ENCODE measurements at places on chromosomes 7 and 10.
A peak's percentile ranks its signal among the peaks of the same experiment; 100 is the strongest.

GRCh38 chr7:71517940-71518699 lies 386.2 kb downstream of the GALNT17 start:
- no peak for DNase-seq

- DNase-seq = no peak
Observed at GRCh38 chr7:122622682-122623081, 76.2 kb downstream of the RNF133 start.

GRCh38 chr7:111409714-111410422 lies 152.4 kb downstream of the IMMP2L start:
- DNase-seq = no peak

GRCh38 chr7:148347981-148348380 lies 242.6 kb upstream of the C7orf33 start:
- no peak for DNase-seq

GRCh38 chr10:120613180-120613579 lies 156.2 kb downstream of the PLPP4 start:
- no peak for DNase-seq

- no peak for DNase-seq
Observed at GRCh38 chr7:151008143-151008510, 16.2 kb downstream of the ATG9B start.

- DNase-seq = no peak
Observed at GRCh38 chr10:88227342-88228018, 355.6 kb downstream of the RNLS start.

GRCh38 chr7:10780400-10780747 lies 193.3 kb upstream of the PHF14 start:
- DNase-seq = no peak

- DNase-seq = no peak
Observed at GRCh38 chr10:29102233-29102632, 186.6 kb upstream of the LYZL1 start.

GRCh38 chr10:98135222-98135899 lies 904 bp downstream of the R3HCC1L start:
- DNase-seq = no peak

DNA sequence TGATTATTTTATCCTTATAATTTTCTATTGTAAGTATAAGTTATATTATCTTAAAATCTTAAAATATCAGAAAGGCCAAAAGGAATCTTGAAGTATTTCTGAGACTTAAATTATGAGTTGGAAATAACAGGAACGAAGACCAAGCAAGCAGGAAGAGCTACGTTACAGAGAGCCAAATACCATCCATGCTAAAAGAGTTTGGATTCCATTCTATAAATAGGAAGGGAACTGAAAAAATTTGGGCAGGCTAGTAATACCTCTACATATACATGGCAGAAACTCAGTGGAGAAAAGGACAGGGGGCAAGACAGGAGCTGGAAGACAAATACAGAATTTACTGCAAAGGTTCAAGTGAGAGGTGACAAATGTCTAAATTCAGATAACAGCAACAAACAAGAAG lies 16.7 kb downstream of the ITGB1 start:
- DNase-seq = no peak

GRCh38 chr10:14530465-14530864 lies 199.7 kb upstream of the FRMD4A start:
- no peak for DNase-seq

- no peak for DNase-seq
Observed at GRCh38 chr7:110224643-110225042, 866.3 kb upstream of the LRRN3 start.

GRCh38 chr7:1698951-1699350 lies 28.9 kb downstream of the ELFN1 start:
- no peak for DNase-seq

DNA sequence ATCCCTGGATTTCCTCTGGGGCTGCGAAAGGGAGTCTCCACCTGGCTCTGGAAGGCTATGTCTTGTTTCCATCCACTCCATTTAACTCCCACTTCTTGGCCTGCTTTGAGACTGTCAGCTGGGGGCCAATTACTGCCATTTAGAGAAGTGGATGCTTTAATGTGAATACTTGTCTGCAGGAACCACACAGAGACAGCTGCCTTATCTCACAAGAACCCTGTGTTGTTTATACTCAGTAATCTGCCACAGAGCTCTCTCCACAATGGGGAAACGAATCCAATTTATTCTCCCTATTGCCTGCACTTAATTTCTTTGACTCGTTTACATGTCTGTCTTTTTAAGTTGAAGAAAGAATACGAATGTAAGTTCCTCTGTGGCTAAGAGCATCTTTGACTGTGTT lies 787.0 kb upstream of the C7orf33 start:
- no peak for DNase-seq

- no peak for DNase-seq
Observed at GRCh38 chr7:43192806-43193460, 80.5 kb downstream of the HECW1 start.

- no peak for DNase-seq
Observed at GRCh38 chr7:138538518-138538917, 78.5 kb downstream of the TRIM24 start.

GRCh38 chr10:50561816-50562215 lies 61.9 kb downstream of the SGMS1 start:
- no peak for DNase-seq

GRCh38 chr7:5552123-5552522 lies 128.5 kb upstream of the TNRC18 start:
- no peak for DNase-seq

GRCh38 chr7:100130608-100131453 lies 4.1 kb downstream of the MBLAC1 start:
- peak; percentile 20 for DNase-seq

DNA sequence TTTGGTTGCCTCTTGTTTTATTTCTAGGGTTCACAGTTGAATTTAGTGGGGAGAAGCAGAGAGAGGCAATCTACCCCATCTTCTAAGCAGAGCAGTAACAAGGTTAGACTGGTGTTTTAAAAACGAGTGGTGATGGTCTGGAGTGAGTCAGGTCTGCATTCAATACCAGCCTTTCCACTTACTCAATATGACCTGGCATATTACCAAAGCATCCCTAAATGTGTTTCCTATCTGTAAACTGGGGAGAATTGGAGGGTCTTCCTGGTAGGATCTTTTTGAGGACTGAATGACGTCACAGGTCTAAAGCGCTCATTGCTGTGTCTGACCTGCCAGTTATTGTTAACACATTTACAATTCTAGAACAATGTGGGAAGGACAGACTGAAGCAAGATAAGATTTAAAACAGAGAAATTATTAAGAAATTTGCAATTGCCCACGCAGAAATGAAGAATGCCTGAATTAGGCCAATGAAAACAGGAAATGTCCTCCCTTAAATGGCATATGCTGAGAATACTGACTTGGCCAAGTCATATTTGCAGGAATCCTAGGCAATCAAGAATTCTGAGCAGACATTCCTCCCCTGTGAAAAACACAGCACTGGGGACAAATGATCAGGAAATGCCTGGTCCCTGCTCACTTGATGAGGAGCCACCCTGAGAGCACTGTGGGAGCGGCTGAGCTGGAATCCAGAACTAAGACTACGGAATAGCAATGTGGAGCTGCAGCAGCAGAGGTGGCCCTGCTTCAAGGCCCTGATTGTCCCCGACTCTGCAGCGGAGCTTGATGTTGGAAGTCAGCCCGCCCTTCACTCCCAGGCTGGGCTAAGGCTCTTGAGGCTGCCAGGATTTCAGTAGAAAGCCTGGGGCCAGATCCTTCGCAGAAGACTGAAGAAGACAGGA lies 184.5 kb upstream of the CXCL12 start:
- no peak for DNase-seq

DNA sequence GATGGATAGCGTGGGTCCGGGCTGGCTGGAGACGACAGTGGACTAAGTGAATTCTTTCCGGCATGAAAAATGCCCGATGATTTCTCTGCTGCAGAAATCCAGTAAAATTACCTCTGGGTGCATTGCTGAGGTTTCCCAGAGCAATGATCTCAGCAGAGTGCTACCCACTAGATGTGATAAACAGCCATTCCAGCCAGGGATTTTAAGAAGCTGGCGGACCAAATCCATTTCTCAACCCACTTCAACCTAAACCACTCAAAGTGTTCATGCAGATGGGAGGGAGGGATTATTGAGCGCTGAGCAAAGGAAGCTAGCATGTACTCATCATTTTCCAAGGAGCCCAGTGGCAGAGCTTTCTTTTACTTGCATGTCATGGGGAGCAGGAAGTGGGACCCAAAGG lies 116.7 kb downstream of the PRKCQ start:
- DNase-seq = no peak

DNA sequence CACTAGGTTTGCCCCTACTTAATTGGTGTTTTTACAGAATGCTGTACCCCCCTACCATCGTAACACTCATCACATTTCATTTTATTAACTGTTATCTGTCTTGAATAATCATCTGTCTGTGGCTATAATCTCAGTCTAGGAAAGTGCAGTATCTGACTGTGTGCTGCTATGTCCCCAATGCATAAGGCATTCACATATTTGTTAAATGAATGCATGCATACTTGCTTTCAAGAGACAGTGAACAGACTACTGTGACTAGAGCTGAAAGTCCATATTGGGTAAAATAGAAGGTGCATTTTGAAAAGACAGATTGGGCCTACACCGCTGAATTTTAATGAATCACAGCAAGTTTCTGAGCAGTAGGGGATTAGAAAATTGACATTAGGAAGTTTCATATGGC lies 112.3 kb downstream of the ARHGAP12 start:
- DNase-seq = no peak

DNA sequence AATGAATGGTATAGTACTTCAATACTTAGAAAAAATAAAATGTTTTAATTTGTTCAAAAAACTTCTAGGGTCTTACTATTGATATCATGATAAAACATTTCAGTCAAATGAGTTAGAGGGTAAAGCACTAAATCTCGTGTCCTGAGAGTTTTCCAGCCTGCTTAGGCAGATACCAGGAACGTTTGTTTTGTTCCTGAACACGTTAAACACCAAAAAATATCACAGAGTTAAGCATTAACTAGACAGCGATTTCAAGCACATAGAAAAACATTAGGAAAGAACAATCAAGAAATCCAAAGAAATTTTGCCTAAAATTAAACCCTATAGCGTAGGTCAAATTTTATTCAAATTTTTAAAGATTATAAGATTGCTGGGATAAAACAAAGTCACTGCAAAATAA lies 204.6 kb upstream of the AGR3 start:
- no peak for DNase-seq

DNA sequence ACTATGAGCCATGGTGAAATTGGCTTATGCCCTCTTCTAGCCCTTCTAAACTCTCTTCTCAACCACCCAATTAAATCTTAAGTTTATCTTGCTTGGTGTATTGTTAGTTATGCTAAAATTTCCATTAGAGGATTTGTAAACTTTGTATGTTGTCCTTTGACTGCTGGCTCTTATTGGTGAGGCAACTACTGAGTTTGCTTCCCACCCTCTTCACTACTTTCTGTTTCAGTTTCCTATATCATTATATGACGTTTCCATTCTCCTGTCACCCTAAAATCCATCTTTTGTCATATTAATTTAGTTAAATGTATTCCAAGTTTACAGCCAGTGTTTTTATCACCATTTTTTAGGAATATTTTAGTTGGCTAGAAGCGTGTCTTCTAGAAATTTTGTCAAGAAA lies 80.9 kb upstream of the VWC2 start:
- no peak for DNase-seq

GRCh38 chr10:21264271-21264670 lies 261.2 kb downstream of the SKIDA1 start:
- no peak for DNase-seq

DNA sequence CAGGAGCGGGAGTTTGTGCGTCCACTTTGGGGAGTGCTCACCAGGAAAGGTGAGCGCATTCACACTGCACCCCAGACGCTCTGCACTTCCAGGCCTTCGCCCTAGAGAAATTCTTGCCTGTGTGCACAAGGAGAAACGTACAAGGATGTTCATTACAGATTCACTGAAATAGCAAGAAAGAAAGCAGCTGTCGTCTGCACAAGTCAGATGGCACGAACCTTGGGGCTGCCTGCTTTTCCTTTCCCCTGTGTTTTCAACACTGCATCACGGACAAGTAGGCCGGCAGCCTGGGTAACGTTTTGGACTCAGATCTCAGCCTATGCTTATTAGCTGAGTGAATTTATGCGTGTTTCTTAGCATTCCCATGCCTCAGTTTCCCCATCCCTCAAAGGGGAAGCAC lies 546.8 kb upstream of the FOXK1 start:
- DNase-seq = no peak

- no peak for DNase-seq
Observed at GRCh38 chr7:140421521-140421920, 17.7 kb downstream of the RAB19 start.

DNA sequence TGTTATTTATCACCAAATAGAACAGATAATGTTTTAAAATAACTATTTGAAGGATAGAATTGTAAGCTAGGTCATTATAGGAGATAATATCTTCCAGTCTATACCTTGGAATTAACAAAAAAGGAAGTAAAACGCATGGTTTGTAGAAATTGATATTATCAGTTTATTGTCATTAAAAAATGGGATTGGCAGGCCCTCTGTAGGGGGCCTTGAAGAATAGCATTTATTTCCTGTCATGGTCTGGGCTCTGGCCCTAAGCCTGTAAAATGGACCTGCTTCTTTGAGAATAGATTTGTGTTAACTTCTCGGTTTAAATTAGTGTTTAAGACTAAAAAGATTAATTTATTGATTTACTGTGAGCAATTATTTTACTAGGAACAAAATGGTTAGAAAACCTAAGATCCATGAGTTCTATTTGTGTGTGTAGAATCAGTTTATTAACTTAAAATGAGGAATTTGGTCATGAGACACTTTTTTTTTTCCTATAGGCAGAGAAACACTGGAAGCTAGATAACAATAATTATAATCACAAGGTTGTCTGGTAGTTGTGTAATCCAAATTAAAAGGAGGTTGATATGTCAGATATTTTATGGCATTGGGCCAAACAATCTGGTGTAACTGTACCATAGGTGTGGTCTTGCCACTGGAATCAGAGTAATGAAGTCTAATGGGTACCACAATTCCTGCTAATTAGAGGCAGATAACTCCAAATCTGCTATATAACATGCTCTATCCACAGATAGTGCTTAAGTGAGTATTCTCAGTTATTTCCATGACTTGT lies 197.4 kb upstream of the FOXP2 start:
- no peak for DNase-seq

- DNase-seq = no peak
Observed at GRCh38 chr7:100892364-100893317, 3.0 kb downstream of the ACHE start.

DNA sequence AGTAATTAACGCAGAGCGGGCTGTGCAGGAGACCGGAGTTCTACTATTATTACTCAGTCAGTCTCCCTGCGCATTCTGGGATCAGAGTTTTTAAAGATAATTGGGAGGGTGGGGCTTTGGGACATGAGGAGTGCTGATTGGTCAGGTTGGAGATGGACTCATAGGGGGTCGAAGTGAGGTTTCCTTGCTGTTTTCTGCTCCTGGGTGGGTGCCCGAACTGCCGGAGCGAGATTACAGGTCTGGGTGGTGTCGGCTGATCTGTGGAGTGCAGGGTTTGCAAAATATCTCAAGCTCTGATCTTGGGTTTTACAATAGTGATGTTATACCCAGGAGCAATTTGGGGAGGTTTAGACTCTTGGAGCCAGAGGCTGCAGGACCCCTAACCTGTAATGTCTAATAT lies 3.9 kb upstream of the LRRC27 start:
- no peak for DNase-seq

DNA sequence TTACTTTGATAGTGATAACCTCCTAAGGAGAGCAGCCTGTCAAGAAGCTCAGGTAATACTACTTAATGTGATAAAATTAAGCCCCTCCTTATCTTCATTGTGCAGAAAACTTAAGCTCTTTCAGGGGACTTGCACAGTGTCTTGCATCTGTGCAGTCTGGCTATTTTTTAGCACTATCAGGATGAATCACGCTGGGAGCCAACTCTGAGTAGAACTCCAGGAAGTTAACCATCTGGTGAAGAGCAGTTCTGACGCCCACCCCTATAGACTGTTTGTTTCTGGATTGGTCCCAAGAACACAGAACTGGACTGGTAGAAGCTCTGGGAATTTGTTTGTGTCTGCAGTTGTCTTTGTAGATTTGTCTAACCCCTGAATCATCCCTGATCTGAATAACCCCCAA lies 41.9 kb downstream of the AGK start:
- DNase-seq = no peak

All from NCI-H1048 (cell line).